ENCODE measurements at places on chromosomes 6 and 20.
A peak's percentile ranks its signal among the peaks of the same experiment; 100 is the strongest.

GRCh38 chr6:139231206-139231605 is 60.6 kb downstream of the TXLNB start:
- DNase-seq = no peak

DNA sequence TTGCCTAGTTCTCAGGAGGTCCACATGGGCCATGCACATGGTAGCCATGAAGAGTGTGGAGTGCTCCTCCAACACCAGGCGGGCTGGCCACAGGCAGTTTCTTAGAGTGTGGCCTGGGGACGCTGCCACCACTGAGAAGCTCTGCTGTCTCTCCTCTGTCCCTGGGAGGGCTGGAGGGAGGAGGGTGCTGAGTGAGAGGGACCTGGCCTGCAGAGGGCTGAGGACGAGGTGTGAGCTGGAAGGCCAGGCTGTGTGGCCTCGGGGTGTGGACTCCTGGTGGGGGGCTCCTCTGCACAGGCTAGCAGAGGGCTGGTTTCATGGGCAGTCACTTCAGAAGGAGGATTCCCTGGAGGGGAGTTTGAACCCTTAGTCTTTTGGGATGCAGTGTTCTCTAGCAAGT is 39.7 kb downstream of the SYNJ2 start:
- no peak for DNase-seq

- DNase-seq = no peak
Observed at GRCh38 chr6:170297576-170298330, 6.9 kb upstream of the DLL1 start.

DNA sequence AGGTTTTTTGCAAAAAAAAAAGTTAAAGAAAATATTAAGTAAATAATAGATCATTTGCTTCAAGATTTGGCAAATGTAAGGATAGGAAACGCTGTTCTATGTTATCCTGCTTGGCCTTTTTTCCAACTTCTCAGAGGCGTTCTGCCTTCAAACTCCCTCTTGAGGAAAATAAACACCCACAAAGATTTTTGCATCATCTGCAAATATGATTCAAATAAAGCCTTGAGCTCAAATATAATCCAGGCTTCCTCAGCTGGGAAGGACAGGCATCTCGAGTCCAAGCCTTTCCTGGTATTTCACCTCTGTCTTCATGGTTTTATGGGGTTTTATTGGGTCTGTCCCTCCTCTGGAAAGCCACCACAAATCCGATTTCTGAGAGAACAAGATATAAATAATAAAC is 67.7 kb upstream of the PTPN1 start:
- DNase-seq = no peak

- DNase-seq = no peak
Observed at GRCh38 chr6:69135927-69136326, 500.8 kb downstream of the ADGRB3 start.

- DNase-seq = peak; percentile 34
Observed at GRCh38 chr6:16184129-16184528, 54.3 kb upstream of the GMPR start.

DNA sequence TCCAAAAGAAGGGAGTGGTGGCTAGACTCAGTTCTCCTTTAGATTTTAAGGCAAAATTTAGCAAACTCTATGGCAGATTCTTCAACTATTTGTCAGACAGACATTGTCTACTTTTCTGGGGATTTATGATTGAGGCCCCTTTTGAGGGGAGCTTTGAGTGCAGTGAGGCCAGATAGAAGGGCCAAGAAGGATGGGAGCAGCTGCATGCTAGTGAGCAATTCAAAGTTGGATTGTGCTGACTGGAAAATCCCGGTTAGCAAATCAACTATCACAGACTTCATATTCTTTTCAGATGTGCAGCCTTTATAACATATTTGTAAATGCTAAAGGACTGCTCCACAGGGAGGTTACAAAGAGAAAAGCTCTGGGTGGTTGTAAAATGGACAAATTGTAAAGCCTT is 35.0 kb upstream of the ESR1 start:
- no peak for DNase-seq

DNA sequence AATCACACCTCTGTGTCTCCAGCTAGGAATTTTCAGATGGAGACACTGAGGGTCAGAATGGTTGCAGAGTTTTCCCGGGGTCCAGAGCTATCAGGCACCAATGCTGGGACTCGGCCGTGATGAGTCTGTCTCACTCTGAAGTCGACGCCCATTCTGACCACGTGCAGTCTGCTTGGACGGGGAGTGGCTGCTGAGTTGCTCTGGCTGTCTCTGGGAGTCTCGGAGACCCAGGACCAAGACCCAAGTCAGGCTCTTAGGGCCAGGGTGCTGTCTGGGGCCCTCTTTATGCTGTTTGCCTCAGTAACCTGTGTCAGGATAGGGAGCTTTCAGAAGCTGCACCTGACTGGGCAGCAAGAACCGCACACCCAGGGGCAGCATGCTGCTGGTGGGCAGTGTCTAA is 4.6 kb downstream of the IP6K3 start:
- DNase-seq = no peak

GRCh38 chr6:64012351-64013001 is 376.9 kb downstream of the PHF3 start:
- no peak for DNase-seq

DNA sequence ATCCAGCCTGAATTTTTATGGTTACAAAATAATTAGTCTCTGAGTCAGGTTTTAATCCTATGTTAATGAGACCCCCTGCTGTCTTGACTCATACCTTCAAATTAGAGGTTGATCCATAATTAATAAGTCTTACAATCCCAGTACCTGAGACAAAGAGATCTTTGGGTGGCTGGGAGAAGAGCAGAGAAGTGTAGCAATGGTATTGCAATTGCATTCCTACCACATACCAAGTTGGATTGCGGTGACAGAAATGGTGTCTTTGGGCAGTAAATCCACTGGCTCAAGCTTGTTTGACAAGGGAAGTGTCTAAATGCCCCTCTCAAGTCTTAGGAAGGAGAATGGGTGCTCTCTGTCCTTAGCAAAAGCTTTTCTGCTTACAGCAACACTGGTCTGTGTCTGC is 150.4 kb downstream of the BTBD3 start:
- no peak for DNase-seq

DNA sequence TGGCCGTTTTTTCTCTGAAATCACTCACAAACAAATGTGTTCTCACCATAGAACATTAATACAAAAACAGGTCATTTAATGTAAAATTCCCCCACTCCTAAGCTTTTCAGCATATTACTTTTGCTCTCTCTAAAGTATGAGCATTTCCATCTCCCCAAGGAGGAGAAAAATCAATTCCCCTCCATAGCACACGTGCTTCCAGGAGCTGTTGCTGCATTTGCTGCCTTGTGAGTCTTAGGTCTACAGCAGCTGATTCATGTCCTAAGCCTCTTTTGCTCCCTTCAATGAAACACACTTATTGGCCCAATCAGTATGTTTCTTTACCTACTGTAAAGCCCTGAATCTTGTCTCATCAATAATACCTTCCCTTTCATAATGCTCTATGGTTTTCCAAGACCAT is 6.4 kb upstream of the COL9A1 start:
- no peak for DNase-seq

DNA sequence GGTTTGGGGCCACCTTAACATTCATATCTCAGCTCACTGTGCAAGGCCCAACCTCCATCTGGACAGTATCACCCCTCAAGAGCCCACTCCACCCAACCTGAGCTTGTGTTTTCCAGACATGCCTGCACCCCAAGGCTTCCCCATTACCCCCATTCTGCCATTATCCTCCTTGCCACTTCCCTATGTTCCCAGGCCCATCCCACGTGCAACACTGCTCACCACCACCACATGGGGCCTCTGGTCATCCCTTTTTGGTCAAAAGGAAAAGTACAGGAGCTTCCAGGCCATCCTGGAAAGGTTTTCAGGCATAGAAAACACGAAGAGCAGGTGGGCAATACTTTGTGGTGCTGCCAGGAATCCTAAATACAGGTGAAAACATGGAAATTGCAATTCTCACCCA is 140.3 kb downstream of the SYNDIG1 start:
- DNase-seq = no peak

All from activated CD4-positive, alpha-beta T cell treated with anti-CD3 and anti-CD28 coated beads, Interleukin-10, Interleukin-2, amounts not matched to agents 100 ng/mL and 50 ng/mL, durations not matched to agents 16 hours and 8 hours (primary cell).